ENCODE measurements at places on chromosomes 5 and 9. TPM values are rescaled to one million over a fixed set of nuclear protein-coding genes. Genes with fewer than 3 reads are reported as not detected.

- no peak for DNase-seq
Measured at GRCh38 chr5:136679233-136679632, 313.9 kb upstream of the TRPC7 start.

DNA sequence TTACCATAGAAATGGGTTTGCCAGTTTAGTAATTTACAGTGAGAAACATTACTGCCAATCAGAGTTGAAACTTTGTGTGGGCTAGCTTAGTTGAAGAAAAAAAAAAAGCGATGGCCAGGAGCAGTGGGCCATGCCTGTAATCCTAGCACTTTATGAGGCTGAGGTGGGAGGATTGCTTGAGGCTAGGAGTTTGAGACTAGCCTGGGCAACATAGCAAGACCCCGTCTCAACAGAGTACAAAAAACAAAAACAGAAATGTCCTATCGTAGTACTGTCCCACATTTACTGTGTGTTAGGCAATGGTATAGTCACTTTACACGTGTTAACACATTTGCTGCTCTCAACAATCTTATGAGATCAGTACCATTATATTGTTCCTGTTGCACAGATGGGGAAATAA lies 2.3 kb downstream of the OSTF1 start:
- no peak for DNase-seq

DNA sequence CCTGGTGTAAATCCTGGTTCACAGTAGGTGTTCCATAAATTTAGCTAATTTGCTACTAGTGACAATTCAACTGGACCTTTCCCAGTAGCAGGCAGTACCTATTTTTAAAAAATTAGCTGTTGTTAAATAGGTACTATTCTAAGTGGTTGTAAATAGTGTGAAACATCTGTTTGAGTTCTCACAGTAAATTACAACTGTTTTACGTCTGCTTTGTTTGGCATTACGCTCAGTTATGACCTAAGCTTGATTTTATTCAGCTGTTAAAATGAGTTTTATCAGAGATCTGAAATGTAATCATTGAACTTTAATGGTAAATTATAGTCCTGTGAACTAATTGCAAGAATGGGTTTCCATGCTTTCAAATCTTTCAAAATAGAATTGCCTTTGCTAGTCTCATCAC lies 93.9 kb downstream of the GPBP1 start:
- DNase-seq = no peak

Gene MYMK
- total RNA-seq = not detected

- no peak for DNase-seq
Measured at GRCh38 chr9:89821081-89821480, 216.3 kb downstream of the GADD45G start.

DNA sequence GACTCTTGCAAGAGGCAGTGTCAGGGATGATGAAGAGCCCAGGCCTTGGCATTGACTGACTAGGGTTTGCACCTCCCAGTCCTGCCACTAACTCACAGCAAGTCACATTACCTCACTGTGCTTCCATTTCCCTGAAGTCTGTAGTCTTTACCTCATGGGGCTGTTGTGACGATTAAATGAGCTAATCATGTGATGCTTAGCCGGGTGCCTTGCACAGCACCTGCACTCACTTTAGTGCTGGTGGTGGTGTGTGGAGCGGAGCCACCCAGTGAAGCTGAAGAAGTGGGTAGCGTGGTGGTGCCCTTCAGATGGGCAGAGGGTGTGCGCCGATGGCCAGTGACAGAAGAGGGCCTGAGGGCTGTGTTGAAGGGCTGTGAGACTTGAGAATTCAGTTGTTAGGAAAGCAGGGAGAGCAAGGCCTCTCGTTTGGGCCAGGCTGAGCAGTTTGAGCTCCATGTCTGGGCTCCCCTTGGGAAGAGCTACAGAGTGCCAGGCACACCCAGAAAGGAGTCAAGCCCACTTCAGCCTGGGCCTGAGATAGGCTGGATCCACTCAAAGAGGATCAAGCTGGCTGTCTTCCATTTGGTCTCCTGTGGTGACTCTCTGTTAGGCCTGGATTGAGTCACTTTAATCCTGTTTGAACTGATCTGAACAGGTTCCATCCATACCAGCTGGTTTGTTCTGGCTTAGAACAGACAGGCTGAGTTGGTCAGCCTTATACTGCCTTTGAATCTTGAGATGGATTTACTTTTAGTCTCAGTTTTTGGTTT lies 42.5 kb downstream of the RALGPS1 start:
- DNase-seq = no peak

GRCh38 chr9:128034821-128035652 lies 32.1 kb downstream of the NAIF1 start:
- peak; percentile 84 for DNase-seq

- no peak for DNase-seq
Measured at GRCh38 chr5:116632890-116633289, 58.3 kb upstream of the SEMA6A start.

GRCh38 chr9:131971482-131972074 lies 108.1 kb downstream of the MED27 start:
- no peak for DNase-seq

Measured in endothelial cell of umbilical vein (primary cell).